ENCODE measurements at places on chromosomes 7 and 10.

DNA sequence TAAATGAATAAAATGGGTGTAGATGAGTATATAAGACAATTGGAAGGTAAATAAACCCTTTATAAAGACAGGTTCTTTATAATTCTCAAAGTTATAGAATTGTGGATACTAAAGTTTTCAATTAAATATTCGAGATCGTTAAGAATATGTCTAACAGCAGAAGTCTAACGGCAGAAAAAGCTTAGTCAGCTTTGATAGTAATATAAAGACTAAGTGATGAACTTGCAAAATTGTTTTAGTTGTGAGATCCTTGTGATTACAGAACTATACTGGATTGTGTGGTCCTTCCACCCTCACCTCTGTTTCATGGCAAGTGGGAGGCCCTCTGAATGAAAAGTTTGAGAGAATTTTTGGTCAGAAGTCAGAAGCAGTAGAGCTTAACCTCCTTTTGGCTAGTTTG is 2.3 kb downstream of the THNSL1 start:
- no peak for DNase-seq

DNA sequence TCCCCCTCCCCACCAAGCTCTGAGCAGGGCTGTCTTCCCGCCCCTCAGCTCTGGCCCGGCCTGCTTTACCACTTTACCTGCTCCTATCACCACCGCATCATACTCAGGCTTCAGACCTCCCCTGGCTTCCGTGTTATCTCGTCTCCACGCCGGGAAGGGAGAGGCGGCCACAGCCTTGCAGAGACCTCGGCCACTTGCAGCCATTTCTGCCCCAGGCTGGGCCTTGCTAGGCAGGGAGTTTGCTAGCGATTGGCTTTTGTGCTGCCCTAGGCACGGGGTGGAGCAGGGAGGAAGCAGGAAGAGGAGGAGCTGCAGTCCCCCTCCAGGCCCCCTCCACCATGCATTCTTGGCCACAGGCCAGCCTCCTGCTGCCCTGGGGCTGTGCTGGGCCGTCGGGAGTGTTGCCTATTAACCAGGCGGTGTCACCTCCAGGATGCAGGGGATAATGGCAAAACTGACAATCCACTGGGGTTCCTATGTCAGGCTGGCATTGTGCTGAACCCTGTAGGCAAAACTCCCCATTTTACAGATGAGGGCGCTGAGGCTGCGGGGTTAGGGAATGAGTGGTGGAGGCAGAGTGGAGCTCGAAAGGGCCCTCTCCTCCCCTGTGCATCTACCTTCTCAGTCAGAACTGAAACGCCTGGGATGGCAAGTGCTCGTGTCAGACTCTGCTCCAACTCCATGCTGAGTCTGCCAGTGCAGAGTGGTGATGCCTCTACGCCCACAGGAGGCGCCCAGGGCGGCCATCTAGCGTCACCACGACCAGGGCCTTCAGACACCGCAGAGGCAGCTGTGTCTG is at the start of gene PYROXD2:
Gene PYROXD2 (minus strand): TSS at position 251 of the 799 bp plus-strand sequence. CDS start 47 bp downstream, at position 204.
- DNase-seq: peak; percentile 95

GRCh38 chr7:112410092-112410491 is 40.2 kb upstream of the IFRD1 start:
- DNase-seq: peak; percentile 42

- DNase-seq: no peak
Measured at GRCh38 chr10:45160271-45160670, 155.1 kb downstream of the OR13A1 start.

DNA sequence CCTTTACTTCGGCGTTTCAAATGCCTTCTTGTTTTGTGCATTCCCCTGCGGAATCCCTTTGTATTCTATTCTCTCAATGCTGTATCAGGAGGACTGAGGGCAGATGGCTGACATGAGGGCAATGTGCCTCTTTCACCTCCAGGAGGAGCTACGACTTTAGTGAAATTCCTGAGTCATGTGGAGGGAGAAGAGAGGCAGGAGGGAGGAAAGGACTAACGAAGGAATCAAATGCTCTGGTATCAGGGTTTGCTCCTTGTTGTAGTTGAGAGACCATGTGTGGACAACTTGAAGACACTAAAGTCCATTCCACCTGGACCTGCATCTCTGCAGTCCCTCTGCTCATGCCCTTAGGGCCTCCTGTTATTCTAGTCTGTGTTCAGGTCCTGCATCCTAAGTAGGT is 40.2 kb upstream of the PRSS58 start:
- no peak for DNase-seq

- no peak for DNase-seq
Measured at GRCh38 chr10:92747600-92747999, 57.8 kb downstream of the HHEX start.

- no peak for DNase-seq
Measured at GRCh38 chr7:83559887-83560286, 89.1 kb downstream of the SEMA3E start.

GRCh38 chr10:126407831-126408230 is 19.6 kb upstream of the ADAM12 start:
- DNase-seq: no peak

- no peak for DNase-seq
Measured at GRCh38 chr7:100865938-100866728, 1.1 kb upstream of the TRIP6 start.

DNA sequence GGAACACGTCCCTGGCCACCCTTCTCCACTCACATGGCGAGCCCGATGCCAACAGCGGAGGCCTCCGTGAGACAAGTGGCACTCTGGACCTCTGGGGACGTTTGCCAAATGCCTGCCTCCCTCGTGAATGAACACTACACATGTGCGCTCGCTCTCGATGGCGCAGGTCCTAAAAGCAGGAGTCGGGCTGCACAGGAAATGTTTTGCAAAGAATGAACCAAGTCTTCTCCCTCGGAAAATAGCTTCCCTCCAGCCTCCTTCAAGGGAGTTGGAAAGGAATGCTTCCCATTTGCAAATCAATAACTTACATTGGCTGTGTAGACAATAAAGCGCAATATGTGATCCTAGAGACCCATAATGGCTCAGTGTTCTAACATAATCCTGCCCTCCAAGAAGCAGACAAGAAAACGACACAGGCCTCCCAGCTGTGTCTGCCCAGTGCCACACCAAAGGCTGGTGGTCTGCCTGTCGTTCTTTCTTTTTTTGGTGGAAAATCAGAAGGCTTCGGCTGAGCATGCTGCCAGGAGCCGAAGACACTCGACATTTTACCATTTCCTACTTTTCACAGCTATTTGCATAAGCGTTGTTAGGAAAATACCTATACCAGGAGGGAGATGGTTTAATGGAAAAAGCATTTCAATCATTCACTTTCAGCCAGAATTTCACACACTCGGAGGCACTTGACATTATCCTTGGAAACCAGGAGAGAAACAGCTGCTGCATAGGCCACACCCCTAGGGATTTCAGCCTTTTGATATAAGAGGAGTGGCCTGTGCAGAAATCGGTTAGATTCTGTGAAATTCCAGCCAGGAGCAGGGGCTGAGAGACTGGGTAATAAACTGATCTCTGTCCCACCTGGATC is 38.4 kb downstream of the ATXN7L1 start:
- no peak for DNase-seq

- DNase-seq: peak; percentile 60
Measured at GRCh38 chr7:95916573-95917297, 144.4 kb downstream of the DYNC1I1 start.

GRCh38 chr10:103668351-103669242 is 175.1 kb downstream of the NEURL1 start:
- peak; percentile 31 for DNase-seq

GRCh38 chr7:76220185-76221057 is 18.7 kb downstream of the SRRM3 start:
- peak; percentile 33 for DNase-seq

DNA sequence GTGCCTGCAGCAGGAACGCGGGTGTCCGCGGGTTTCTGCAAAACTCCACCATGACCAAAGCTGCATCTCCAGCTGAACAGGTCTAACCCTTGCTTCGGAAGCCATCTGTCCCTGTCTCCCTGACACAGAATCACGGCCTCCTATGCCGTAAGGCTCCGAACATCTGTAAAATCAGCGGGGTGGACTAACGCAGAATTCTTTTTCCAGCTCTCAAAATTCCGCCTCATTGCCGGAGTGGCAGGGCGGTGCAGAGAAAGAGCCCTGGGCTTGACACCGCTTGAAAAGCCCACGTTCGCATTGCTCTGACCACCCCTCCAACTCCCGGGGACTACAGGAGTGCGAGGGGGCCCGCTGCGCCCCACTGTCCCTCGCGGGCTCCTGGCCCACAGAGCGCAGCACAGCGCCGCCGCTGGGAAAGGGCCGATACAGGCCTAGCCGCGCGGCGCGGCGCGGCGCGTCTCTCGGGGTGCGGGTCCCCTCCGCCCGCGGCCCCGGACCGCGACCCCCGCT is 409 bp downstream of the DNMBP start:
- DNase-seq: no peak

DNA sequence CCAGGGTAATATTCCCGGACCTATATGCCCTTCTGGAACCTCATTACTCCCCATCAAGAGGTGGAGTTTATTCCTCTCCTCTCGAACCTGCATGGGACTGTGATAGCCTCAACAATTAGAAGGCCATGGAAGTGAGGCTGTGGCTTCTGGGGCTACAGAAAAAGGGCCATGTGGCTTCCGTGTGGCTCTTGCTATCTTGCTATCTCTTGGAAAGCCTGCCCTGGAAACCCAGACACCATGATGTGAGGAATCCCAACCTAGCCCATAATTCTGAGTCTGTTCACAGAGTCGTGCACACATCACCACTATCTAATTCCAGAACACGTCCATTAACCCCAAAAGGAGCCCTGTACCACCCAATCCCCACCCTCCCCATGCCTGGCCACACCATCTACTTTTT is 20.8 kb upstream of the SH3PXD2A start:
- DNase-seq: no peak

GRCh38 chr10:103816431-103816830 is 38.9 kb downstream of the SH3PXD2A start:
- DNase-seq: no peak

DNA sequence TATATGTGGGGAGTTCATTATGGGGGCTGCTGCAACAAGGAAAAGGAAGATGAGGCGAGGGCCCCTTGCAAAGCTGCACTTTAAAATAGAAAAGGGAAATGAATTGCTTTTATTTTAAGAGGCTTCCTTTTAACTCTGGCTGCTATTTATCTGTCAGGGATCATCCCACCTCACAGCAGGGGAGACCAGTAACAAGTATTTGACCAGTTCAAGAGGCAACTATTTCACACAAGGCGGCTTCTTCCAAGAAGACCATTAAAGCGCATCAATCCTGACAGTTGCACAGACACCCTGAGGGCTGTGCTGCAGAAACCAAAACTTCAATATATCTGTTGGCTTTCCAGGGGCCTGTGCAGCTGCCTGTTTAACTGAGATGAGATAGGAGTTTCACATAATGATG is 1009.2 kb downstream of the SORCS3 start:
- DNase-seq: no peak

DNA sequence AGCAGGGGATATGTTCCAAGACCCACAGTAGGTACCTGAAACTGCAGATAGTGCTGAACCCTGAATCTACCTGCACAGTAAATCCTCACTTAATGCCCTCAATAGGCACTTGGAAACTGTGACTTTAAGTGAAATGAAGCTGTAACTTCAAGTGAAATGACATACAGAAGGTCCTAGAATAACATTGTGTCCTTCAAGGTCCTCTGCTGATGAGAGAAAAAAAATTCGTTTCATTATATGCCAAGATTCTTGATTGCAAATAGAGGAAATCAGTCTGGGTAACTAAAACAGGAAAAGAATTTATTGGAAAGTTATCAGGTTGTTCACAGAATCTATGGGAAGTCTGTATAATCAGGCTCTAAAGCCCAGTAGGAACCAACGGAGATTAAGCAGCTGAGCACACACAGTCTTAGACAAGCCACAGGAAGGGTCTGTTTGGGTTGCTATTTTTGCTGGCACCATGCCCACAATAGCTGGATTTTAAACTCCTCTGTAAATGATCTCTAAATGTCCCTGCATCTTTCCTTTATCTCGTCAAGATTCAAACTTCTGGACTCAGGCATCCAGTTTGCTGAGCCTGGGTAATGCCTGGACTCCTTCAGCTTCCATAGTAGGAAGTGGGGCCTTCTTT is 57.5 kb downstream of the EXOC4 start:
- DNase-seq: no peak

DNA sequence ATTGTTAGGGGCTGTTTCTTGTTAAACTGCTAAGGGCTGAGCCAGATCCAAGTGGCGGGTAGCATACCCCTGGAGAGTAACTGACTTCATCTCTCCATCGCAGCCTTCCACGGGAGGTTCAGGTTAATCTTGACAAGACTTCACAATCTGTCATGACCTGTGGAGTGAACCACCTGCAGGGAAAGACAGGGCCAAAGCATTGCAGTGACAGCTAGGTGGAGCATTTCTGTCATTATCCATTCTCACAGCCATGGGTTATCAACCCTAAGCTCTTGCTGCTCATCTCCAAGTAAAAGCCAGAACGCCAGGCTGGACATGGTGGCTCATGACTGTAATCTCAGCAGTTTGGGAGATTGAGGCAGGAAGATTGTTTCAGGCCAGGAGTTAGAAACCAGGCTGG is 17.2 kb downstream of the ABCC2 start:
- DNase-seq: no peak

DNA sequence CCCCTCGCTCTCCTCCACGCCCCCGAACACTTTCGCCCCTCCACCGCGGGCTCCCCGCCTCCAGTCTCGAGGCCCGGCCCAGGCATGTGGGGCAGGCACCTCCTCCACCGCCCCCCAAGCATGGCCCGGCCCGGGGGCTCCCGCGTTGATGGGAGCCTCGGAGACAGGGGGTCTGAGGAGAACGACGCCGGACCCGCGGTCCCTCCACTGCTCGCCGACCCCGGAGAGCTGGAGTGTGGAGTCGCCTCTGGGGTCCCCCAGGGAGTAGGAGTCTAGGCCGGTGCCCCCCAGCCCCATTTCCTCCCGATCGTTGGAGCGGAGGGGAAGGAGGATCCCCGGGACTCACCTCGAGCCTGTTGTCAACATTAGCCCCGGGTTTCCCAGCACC is 206 bp downstream of the UPF2 start:
- peak; percentile 23 for DNase-seq

DNA sequence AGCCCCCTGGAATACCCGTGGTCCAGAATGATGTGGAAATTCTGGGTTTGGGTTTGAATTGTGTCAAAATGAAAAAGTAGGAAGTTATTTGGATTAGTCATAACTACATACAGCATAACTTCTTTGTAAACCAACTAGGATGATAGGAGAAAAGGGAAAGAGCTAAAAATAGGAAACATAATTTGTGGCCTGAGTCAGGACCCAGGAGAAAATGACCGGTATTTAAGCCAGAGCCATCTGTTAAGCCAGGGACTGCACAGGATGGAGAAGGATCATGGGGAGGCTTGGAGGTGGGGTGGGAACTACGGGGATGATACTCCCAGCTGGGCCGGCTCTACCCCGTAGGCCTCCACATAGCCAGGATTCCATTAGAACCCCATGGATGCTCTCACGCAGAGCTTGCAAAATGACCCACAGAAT is 98.6 kb downstream of the MYOF start:
- peak; percentile 96 for DNase-seq

- DNase-seq: no peak
Measured at GRCh38 chr10:5163487-5163886, 21.5 kb downstream of the AKR1C8 start.
